ENCODE measurements at places on chromosomes 4 and X.

GRCh38 chr4:139523076-139523475, 32.9 kb downstream of the SETD7 start:
- H3K4me3 ChIP-seq, result no peak overlapping the region
- no peaks in the 10 kb centered on the region for H3K27me3 ChIP-seq

- H3K4me3 ChIP-seq, result no peak overlapping the region
- no peaks in the 10 kb centered on the region for H3K27me3 ChIP-seq
- H3K27ac ChIP-seq, result no peak overlapping the region
- H3K4me1 ChIP-seq, result no peaks in the 10 kb centered on the region
Observed at GRCh38 chrX:133448512-133449076, 33.3 kb upstream of the GPC4 start.

DNA sequence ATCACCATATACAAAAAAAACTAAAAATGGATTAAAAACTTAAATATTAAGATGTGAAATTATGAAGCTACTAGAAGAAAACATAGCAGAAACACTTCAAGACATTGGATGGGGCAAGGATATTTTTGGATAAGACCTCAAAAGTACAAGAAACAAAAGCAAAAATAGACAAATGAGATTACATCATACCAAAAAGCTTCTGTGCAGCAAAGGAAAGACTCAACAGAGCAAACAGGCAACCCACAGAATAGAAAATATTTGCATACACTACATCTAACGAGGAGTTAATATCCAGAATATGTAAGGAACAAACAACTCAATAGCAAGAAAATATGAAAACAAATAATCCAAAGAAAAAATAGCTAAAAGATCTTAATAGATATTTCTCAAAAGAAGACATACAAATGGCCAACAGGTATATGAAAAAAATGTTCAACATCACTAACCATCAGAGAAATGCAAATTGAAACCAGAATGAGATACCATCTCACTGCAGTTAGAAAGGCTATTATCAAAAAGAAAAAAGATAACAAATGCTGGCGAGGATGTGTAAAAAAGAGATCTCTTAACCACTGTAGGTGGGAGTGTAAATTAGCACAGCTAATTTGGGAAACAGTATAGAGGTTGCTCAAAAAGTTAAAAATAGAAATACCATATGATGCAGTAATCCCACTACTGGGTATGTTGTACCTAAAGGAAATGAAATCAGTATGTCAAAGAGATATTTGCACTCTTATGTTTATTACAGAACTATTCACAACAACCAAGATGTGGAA, 17.8 kb upstream of the LRCH2 start:
- H3K36me3 ChIP-seq, result no peaks in the 10 kb centered on the region
- H3K27ac ChIP-seq, result no peak overlapping the region
- no peaks in the 10 kb centered on the region for H3K4me1 ChIP-seq

DNA sequence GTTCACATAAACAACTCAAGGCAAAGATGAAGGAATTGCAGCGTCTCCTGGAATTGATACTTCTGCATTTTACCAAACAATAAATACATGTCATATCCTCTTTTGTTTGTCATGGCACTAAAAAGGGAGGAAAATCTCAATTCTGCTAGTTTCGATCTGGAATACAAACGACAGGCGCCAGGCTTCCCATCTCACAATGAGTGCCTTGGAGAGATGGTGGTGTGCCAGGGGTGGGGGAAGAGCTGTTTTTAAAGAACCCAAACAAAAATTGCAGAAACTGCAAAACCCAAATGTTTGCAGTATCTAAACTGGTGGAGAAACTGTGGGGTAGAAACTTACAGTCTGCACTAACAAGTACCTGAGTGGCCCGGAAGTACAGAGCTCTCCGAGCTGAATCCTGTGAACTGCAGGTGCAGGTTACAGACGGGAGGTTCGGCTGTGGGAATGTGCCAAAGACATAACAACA, 53.0 kb upstream of the KLF3 start:
- H3K27me3 ChIP-seq, result no peaks in the 10 kb centered on the region
- no peak overlapping the region for H3K27ac ChIP-seq
- DNase-seq, result no peak
- H3K36me3 ChIP-seq, result no peaks in the 10 kb centered on the region
- no peak overlapping the region for H3K4me3 ChIP-seq
- peaks cover 3% of the 10 kb centered on the region for H3K4me1 ChIP-seq

DNA sequence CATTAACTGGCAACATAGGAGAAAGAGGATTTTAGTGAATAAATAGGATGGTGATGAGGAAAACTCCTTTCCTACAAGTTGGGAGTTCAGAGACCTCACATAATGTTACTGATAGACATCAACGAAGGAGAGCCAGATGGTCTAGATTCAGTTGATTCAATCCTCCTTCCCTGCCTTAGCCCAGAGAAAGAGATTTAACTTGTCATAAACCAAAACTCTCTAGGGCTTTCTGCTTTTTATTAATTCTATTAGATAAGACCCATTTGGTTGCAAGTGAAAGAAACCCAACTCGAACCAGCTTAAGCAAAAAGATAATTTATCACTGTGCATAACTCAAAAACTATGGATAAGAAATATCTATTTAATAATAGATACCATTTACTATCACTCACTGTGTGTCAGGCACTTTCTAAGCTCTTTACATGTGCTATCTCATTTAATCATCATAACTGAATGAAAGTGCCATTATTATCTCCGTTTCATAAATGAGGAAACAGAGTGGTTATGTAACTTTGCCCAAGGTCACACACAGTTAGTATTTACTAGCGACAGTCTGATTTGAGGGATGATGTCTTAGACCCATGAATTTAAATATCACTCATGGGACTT, 4.3 kb upstream of the UNC5C start:
- H3K27me3 ChIP-seq, result peaks cover 14% of the 10 kb centered on the region
- no peaks in the 10 kb centered on the region for H3K36me3 ChIP-seq
- DNase-seq, result no peak
- H3K27ac ChIP-seq, result no peak overlapping the region
- no peak overlapping the region for H3K4me3 ChIP-seq

- no peaks in the 10 kb centered on the region for H3K27me3 ChIP-seq
- no peak overlapping the region for H3K4me3 ChIP-seq
- no peaks in the 10 kb centered on the region for H3K4me1 ChIP-seq
- H3K36me3 ChIP-seq, result no peaks in the 10 kb centered on the region
Observed at GRCh38 chrX:54306379-54306778, 51.5 kb downstream of the WNK3 start.

DNA sequence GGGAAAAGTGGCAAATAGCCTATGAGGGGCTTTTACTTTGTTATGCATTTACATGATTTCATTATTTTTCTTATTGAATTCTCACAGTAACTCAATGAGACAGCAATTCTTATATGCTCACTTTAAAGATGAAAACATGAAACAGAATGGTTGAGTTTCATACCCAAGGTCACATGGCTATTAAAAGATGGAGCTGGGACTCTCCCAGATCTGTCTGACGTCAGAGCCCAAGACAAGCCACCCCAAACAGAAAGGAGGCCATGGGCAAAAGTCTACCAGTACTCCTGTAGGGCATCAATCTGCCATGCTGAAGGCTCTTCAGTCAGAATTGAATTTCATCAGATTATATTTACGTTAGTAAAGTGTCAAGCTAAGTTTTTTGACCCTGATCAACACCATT, 13.2 kb downstream of the HSD17B11 start:
- DNase-seq, result no peak
- no peaks in the 10 kb centered on the region for H3K36me3 ChIP-seq
- H3K4me1 ChIP-seq, result no peaks in the 10 kb centered on the region
- H3K4me3 ChIP-seq, result no peak overlapping the region
- no peak overlapping the region for H3K27ac ChIP-seq
- H3K27me3 ChIP-seq, result no peaks in the 10 kb centered on the region

- no peaks in the 10 kb centered on the region for H3K4me1 ChIP-seq
- H3K36me3 ChIP-seq, result no peaks in the 10 kb centered on the region
- no peaks in the 10 kb centered on the region for H3K27me3 ChIP-seq
- no peak overlapping the region for H3K4me3 ChIP-seq
Observed at GRCh38 chr4:77566148-77566547, 39.5 kb upstream of the CXCL13 start.

GRCh38 chr4:15150631-15151030, 148.3 kb downstream of the CPEB2 start:
- DNase-seq, result no peak
- no peaks in the 10 kb centered on the region for H3K36me3 ChIP-seq
- H3K27ac ChIP-seq, result no peak overlapping the region
- no peak overlapping the region for H3K4me3 ChIP-seq
- H3K4me1 ChIP-seq, result peaks cover 2% of the 10 kb centered on the region

DNA sequence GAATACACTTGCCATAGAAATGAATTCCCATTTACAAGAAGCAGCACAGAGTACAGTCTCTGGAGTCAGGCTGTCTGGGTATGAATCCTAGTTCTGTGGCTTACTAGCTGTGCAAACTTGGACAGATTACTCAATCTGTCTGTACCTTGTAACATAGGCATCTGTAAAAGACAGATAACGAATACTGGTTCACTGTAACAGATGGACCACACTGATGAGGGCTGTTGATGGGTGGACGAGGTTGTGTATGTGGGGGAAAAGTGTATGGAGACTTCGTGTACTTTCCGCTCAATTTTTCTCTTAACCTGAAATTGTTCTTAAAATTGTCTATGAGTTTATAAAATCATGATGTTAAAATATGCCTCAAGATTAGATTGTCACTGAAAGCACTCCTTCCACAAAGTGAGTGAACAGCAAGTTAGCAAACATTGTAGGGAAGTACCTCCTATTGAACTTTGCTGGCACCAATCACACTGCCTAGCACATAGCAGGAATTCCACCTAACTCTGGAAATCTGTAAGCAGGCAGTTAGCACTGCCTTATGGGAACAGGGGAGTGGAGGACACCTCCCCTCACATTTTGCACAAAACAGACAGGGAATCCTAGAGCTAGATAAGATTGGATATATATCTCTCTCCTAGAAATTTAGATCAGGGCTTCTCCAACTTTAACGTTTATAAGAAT, 6.5 kb upstream of the EXOSC9 start:
- no peaks in the 10 kb centered on the region for H3K27me3 ChIP-seq
- no peaks in the 10 kb centered on the region for H3K36me3 ChIP-seq
- no peak overlapping the region for H3K27ac ChIP-seq
- no peak overlapping the region for H3K4me3 ChIP-seq
- H3K4me1 ChIP-seq, result peaks cover 3% of the 10 kb centered on the region

GRCh38 chrX:13013363-13014110, 30.9 kb downstream of the FAM9C start:
- no peak overlapping the region for H3K4me3 ChIP-seq
- H3K4me1 ChIP-seq, result no peaks in the 10 kb centered on the region
- no peaks in the 10 kb centered on the region for H3K36me3 ChIP-seq
- no peak for DNase-seq

DNA sequence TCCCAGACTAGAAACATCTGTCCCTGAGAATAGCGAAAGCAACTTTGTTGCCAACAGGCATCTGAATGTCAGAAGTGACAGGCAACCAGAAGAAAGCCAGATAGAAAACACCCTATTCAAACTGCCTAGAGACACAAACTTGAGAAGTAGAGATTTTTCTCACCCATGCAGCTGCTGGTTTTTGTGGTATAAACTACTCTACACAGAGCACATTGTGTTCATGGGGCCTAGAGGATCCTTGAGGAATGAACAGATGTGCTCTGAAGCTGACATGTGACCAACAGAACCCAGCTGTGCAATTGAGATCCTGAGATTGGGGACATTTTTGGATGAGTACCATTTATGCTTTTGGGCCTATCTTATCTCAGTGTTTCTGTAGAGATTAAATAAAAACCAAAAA, 63.6 kb upstream of the NRK start:
- H3K27me3 ChIP-seq, result no peaks in the 10 kb centered on the region
- no peak overlapping the region for H3K27ac ChIP-seq
- no peaks in the 10 kb centered on the region for H3K4me1 ChIP-seq
